ENCODE measurements at places on chromosomes 4 and X. TPM values are rescaled to one million over a fixed set of nuclear protein-coding genes. Genes with fewer than 3 reads are reported as not detected.
A peak's percentile ranks its signal among the peaks of the same experiment; 100 is the strongest.

DNA sequence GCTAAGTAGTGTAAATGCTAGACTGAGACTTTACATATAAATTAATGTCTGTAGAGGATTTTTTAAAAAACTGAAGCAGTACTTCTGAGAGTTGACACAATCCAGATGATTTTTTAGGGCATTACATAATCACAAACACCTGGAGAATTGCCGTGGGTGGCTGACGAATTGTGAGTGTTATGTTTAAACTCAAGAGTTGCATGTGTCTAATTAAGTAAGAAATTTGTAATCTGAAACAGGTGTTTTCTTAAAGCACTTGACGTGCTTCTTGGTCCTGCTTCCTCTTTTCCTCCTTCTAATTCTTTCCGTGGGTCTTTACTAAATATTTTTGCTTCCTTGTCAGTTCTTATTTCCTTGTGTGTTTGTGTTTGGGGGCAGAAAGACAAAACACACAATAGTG lies 27.8 kb downstream of the PIR start:
- H3K27me3 ChIP-seq = no peaks in the 10 kb centered on the region
- H3K27ac ChIP-seq = no peak overlapping the region
- H3K4me3 ChIP-seq = no peak overlapping the region
- no peak for DNase-seq

DNA sequence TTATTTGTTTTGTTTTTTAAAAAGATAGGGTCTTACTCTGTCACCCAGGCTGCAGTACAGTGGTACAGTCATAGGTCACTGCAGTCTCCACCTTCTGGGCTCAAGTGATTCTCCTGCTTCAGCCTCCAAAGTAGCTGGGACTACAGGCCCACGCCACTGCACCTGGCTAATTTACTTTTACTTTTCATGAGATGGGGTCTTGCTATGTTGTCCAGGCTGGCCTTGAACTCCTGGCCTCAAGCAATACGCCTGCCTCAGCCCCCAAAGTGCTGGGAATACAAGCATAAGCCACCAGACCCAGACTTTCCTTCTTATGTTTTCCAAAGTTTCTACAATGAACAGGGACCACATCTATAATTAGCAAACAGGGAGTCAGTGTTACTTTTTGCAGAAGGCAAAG lies 37.9 kb upstream of the MXD4 start:
- H3K36me3 ChIP-seq = no peaks in the 10 kb centered on the region
- no peak overlapping the region for H3K4me3 ChIP-seq
- peaks cover 3% of the 10 kb centered on the region for H3K27me3 ChIP-seq
- peaks cover 25% of the 10 kb centered on the region for H3K4me1 ChIP-seq

GRCh38 chr4:184706453-184706852 lies 27.4 kb downstream of the CENPU start:
- no peak for DNase-seq
- no peak overlapping the region for H3K4me3 ChIP-seq
- no peaks in the 10 kb centered on the region for H3K4me1 ChIP-seq
- H3K27me3 ChIP-seq = no peaks in the 10 kb centered on the region

DNA sequence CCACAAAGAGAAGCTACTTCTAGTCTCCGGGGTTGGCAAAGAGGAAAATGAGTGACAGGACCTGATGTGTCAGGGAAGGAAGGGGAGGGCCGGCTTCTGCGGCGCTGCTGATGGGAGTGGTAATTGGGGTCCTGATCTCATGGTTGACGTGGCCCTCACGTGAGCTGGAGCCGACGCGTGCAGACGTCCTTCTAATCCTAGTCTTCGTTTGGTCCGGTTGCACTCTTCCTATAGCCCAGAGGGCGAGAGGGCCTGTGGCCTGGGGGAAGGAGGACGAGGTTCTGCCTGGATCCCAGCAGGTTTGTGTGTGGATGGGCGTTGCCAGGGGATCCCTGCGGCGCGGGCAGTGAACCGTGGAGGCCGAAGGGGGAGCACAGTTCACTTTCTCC lies at the start of gene ARMCX1:
TSS of gene ARMCX1 (plus strand) at position 186 of the 389 bp plus-strand sequence. CDS start 2,384 bp downstream, outside the sequence.
- no peak for DNase-seq
- H3K27ac ChIP-seq = no peak within 1 kb of the TSS
- H3K36me3 ChIP-seq = no peaks in the 10 kb centered on the region
- H3K4me1 ChIP-seq = no peaks in the 10 kb centered on the region
- H3K27me3 ChIP-seq = no peaks in the 10 kb centered on the region
- H3K4me3 ChIP-seq = peak within 1 kb of the TSS; percentile 41

Gene ERVMER34-1
- 0.25 TPM for polyA plus RNA-seq

DNA sequence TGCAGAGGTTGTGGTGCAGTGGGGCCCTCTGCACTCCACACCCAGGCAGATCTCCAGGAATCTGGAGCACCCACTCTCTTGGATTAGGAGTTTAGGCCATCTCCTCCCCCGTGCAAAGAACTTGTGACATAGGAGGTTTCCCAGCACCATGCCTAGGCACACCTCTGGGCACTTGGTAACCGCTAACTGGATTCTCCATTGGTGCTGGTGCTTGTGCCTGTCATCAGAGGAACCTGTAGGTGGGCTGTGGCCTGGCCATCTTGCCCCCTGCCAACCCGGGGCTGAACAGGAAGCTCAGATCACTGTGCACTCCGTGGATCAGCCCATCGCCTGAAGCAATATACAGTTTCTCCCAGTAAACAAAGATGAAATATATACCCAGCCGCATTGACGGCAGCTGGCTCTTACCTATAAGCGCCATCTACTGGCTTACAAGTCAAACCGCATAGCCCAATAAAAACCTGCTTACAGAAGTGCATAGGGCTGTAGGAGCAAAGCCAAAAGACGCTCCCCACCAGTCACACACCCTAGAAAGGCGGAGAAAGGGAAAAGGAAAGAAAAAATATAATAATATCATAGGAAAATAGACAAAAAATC lies 19.1 kb upstream of the TEX13B start:
- no peaks in the 10 kb centered on the region for H3K27me3 ChIP-seq
- no peaks in the 10 kb centered on the region for H3K4me1 ChIP-seq
- H3K27ac ChIP-seq = no peak overlapping the region
- DNase-seq = no peak
- no peaks in the 10 kb centered on the region for H3K36me3 ChIP-seq

DNA sequence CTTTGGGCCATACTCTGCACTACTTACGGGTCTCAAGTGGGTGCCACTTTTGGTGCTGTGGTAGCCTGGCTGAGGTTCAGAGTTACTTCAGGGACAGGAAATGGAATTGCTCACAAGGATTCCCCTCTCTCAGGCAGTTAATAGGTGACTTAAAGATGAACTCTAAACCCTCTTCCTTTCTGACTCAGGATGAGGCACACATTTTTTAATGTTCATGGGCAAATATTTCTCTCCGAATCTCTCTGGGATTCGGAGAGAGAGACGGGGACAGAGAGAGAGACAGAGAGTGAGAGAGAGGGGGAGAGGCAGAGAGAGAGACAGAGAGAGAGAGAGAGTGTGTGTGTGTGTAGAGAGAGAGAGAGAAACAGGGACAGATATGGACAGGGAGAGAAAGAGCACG lies 79.8 kb downstream of the NYX start:
- no peak overlapping the region for H3K27ac ChIP-seq
- H3K36me3 ChIP-seq = peaks cover 45% of the 10 kb centered on the region
- H3K4me1 ChIP-seq = no peaks in the 10 kb centered on the region
- H3K27me3 ChIP-seq = no peaks in the 10 kb centered on the region
- DNase-seq = no peak
- no peak overlapping the region for H3K4me3 ChIP-seq

GRCh38 chr4:522438-522837 lies 23.4 kb downstream of the PIGG start:
- no peak for DNase-seq
- H3K4me3 ChIP-seq = no peak overlapping the region
- H3K36me3 ChIP-seq = peaks cover 68% of the 10 kb centered on the region
- H3K27ac ChIP-seq = no peak overlapping the region
- no peaks in the 10 kb centered on the region for H3K4me1 ChIP-seq
- H3K27me3 ChIP-seq = no peaks in the 10 kb centered on the region

DNA sequence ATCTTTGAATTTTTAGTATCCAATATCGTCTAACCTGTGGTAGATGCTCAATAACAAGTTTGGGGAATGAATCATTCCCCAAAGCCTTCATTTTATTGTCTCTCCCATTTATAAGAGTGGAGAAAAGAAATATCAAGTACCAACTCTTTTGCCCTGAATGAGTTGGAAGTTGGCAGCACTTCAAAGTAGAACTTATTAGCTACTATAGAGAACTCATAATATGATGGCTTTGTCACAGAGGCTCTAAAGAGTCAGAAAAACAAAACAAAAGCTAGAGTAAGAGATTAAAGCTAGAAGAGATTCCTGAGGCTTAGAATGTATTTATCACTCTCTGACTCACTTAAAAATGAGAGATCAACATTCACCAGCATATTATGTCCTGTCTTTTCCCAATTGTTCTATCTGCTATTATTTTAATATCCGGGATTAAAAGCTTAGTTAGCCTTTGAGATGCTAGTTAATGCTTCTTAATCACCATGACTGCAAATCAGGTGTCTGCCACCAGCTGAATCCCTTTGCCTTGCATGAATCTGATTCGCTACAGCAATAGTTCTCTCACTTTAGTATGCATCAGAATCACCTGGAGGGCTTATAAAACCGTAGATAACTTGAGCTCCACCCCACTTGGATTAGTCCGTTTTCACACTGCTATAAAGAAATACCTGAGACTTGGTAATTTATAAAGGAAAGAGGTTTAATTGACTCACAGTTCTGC lies 77.9 kb downstream of the PALLD start:
- no peaks in the 10 kb centered on the region for H3K27me3 ChIP-seq
- H3K27ac ChIP-seq = no peak overlapping the region
- H3K4me1 ChIP-seq = no peaks in the 10 kb centered on the region
- no peak overlapping the region for H3K4me3 ChIP-seq

DNA sequence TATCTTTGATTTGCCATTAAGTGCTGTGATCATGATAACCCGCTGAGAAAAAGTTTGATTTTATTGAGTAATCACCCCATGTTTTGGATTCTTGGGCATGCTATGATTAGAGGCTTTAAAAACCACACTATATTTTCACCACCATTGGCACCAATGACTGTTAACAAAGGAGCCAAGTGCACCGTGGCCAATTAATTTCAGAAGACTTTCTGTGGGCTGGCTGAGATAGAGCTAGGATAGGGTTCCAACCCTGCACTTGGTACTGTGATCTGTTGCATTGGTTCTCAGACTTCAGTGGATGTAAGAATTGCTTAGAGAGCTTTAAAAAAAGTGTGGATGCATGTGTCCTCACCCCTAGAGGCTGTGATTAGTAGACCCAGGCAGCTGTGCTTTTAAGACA lies 32.4 kb downstream of the OCRL start:
- DNase-seq = no peak
- no peaks in the 10 kb centered on the region for H3K4me1 ChIP-seq
- no peak overlapping the region for H3K27ac ChIP-seq
- H3K36me3 ChIP-seq = peaks cover 8% of the 10 kb centered on the region
- H3K4me3 ChIP-seq = no peak overlapping the region

DNA sequence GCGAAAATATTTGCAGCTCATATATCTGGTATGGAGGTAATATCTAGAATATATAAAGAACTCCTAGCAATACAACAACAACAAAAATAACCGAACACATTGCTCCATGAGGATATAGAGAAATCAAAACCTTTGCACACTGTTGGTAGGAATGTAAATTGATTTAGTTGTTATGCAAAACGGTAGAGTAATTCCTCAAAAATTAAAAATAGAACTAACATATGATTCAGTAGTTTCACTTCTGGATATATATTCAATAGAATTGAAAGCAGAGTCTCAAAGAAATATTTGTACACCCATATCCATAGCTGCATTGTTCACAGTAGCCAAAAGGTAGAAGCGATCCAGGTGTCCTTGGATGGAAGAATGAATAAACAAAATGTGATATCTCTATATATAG lies 203.0 kb upstream of the CNKSR2 start:
- no peaks in the 10 kb centered on the region for H3K36me3 ChIP-seq
- H3K4me1 ChIP-seq = no peaks in the 10 kb centered on the region
- no peak overlapping the region for H3K27ac ChIP-seq
- no peaks in the 10 kb centered on the region for H3K27me3 ChIP-seq

- no peaks in the 10 kb centered on the region for H3K27me3 ChIP-seq
- no peaks in the 10 kb centered on the region for H3K36me3 ChIP-seq
- DNase-seq = no peak
- H3K4me3 ChIP-seq = no peak overlapping the region
Measured at GRCh38 chrX:78283511-78283910, 43.9 kb downstream of the CYSLTR1 start.

- no peaks in the 10 kb centered on the region for H3K27me3 ChIP-seq
- no peak overlapping the region for H3K4me3 ChIP-seq
- DNase-seq = no peak
- H3K4me1 ChIP-seq = no peaks in the 10 kb centered on the region
- no peak overlapping the region for H3K27ac ChIP-seq
Measured at GRCh38 chr4:53573696-53574095, 17.6 kb downstream of the LNX1 start.

Gene PDGFRA
- 9.2 TPM for polyA plus RNA-seq

Gene HMGN5
- 8.2 TPM for polyA plus RNA-seq

Gene RPA4
- 0.09 TPM for polyA plus RNA-seq

Gene HTN3
- polyA plus RNA-seq = 0.71 TPM

Gene ARL9
- polyA plus RNA-seq = 0.27 TPM

Gene TMEM154
- polyA plus RNA-seq = 4.1 TPM

Gene RTL9
- 0.05 TPM for polyA plus RNA-seq

- no peak overlapping the region for H3K4me3 ChIP-seq
- no peaks in the 10 kb centered on the region for H3K27me3 ChIP-seq
- no peak for DNase-seq
Measured at GRCh38 chrX:145292218-145292617, 44.9 kb downstream of the SPANXN1 start.

DNA sequence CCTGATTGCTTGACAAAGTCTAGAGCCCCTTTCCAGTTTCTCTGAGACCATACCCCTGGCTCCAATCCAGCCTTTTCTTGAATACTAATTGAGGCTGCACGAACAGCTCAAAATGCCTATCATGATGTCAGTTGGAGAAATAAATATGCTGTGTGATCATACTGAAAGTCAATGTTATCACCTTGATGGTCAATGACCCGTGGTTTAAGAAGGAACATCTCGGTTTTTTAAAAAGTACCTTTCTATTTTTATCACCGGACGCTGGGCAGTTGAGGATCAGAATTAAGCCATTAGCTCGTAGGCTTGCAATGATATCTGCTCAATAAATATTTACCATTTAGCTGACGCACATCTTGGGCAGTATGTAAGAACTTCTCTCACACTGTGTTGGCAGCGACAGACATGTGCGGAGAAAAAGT lies 852 bp upstream of the WDR44 start:
- H3K27ac ChIP-seq = peak overlapping the region; percentile 81
- no peak for DNase-seq
- no peaks in the 10 kb centered on the region for H3K36me3 ChIP-seq
- no peaks in the 10 kb centered on the region for H3K4me1 ChIP-seq
- no peaks in the 10 kb centered on the region for H3K27me3 ChIP-seq

Gene SRPX2
- 2.2 TPM for polyA plus RNA-seq

Gene ARX
- polyA plus RNA-seq = 0.09 TPM

DNA sequence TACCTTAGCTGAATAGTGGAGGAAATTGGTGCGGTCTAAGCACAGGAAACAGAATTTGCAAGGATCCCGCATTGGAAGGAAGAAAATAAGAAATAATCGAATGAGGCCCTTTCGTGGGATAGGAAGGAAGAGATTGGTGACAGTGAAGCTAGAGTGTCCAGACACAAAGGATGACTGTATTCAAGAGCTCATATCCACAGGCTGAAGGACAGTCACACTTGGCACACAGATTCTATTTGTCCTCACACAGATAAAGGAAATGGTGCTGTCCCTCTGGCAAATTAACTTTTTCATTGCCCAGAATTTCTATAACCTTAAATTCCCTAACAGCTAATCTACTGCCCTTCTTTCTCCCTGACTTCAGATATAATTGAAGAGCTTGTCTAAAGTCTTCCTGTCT lies 2188.9 kb upstream of the TENM3 start:
- no peak overlapping the region for H3K4me3 ChIP-seq
- no peak for DNase-seq
- H3K27me3 ChIP-seq = peaks cover 26% of the 10 kb centered on the region
- H3K27ac ChIP-seq = no peak overlapping the region
- H3K36me3 ChIP-seq = no peaks in the 10 kb centered on the region
- no peaks in the 10 kb centered on the region for H3K4me1 ChIP-seq

Gene XAGE2
- 0.18 TPM for polyA plus RNA-seq

Gene CSTF2
- 6.0 TPM for polyA plus RNA-seq

Gene COX7B2
- polyA plus RNA-seq = not detected

Gene DNAAF6
- 0.09 TPM for polyA plus RNA-seq
